ENCODE measurements at places on chromosomes 16 and 17. TPM values are rescaled to one million over a fixed set of nuclear protein-coding genes. Genes with fewer than 3 reads are reported as not detected.

The TTLL6 gene
- total RNA-seq: not detected

The CCR7 gene
- total RNA-seq: not detected

The NEUROD2 gene
- total RNA-seq: not detected

The SDR42E1 gene
- total RNA-seq: 10.1 TPM

The TRPV2 gene
- not detected for total RNA-seq

The TBC1D28 gene
- total RNA-seq: not detected

The CDH13 gene
- total RNA-seq: 45.0 TPM

The NDUFAF8 gene
- 70.2 TPM for total RNA-seq

The OR1A1 gene
- total RNA-seq: not detected

The YBX2 gene
- total RNA-seq: 0.72 TPM

The CCL8 gene
- total RNA-seq: not detected

The TBC1D3B gene
- total RNA-seq: not detected

The LCAT gene
- 9.6 TPM for total RNA-seq

The SPIRE2 gene
- 1.3 TPM for total RNA-seq
